ENCODE measurements at places on chromosomes 16 and 17. TPM values are rescaled to one million over a fixed set of nuclear protein-coding genes. Genes with fewer than 3 reads are reported as not detected.
A peak's percentile ranks its signal among the peaks of the same experiment; 100 is the strongest.

GRCh38 chr16:87160234-87160636 lies 157.0 kb downstream of the C16orf95 start:
- no peak overlapping the region for H3K4me3 ChIP-seq
- no peaks in the 10 kb centered on the region for H3K4me1 ChIP-seq
- no peaks in the 10 kb centered on the region for H3K27me3 ChIP-seq
- H3K27ac ChIP-seq: no peak overlapping the region

DNA sequence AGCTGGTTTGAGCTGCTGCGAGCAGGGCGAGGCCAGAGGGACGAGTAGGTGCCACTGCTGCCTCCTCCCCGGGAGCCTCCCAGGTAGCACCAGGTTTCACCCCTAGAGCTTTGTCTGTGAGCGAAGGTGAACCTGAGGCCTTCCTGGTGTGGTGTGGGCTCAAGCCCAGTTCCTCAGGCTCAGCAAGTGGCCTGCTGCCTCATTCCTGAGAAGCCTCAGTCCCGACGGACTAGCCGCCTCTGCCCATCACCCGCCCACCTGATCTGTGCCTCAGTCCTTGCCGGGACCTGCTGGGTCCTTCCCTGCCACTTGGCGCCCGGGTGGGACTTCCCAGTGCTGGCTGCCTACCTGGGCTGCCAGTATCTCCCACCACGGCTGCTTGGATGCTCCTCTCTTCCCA lies 1.7 kb downstream of the NLRC3 start:
- H3K4me1 ChIP-seq: no peaks in the 10 kb centered on the region
- no peak overlapping the region for H3K27ac ChIP-seq
- H3K4me3 ChIP-seq: no peak overlapping the region
- DNase-seq: no peak
- H3K27me3 ChIP-seq: no peaks in the 10 kb centered on the region

DNA sequence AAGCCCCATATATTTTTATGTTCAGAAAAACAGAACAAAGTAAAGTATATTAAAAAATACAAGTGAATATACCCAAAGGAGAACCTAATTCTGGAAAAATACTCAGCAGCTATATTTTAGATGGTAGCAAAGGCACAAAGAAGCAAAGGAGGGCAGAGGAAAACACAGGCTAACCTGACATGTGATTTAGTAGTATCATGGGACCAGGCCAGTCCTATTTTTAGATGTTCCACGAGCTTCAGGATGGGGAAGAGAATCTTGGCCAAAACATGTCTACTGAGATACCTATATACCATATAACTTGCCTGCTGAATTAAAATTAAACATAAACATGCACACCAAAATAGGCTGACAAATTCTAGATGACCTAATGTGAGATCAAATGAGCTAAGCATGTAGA lies 32.9 kb downstream of the SMYD4 start:
- peaks cover 15% of the 10 kb centered on the region for H3K4me1 ChIP-seq
- H3K36me3 ChIP-seq: no peaks in the 10 kb centered on the region
- H3K27me3 ChIP-seq: no peaks in the 10 kb centered on the region
- peak overlapping the region; percentile 90 for H3K27ac ChIP-seq

- no peaks in the 10 kb centered on the region for H3K4me1 ChIP-seq
- no peaks in the 10 kb centered on the region for H3K36me3 ChIP-seq
- no peak overlapping the region for H3K27ac ChIP-seq
- H3K4me3 ChIP-seq: no peak overlapping the region
- no peak for DNase-seq
Measured at GRCh38 chr16:57897053-57897784, 73.7 kb downstream of the CNGB1 start.

DNA sequence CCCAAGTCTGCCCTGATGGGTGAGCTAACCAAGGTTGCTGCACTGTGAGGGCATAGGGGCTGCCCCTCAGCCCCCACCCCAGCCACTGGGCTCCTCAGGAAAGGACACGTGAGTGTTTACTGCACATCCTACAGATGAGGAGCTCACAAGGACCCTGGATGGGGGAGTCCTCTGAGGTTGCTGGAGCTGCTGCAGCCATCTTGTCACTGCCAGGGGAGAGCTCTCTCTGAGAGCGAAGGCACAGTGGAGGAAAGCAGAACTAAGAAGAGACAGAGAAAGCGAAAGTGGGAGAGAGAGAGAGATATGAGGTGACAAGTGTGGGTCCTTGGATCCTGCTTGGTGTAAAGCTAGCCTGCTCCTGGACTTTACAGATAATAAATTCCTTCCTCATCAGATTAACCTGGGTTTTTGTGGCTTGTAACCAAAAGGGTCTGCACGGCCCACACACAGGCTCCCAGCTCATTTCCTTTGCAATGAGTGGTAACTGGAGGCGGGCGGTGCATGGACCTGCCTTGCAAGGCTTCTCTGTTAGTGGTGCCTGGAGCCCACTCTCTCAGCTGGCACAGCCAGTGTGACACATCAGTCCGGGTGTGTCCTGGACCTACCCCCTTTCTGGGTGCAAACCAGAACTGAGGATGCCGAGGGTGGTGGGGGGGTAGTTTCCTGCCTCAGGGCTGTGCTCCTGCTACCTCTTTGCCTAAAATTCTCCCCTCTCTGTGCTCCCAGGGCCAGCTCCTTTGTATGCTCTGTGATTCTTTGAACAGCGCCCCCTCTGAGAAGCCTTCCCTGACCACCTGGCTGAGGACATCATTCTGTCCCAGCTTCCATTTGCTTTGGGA lies 14.2 kb downstream of the SNX20 start:
- H3K36me3 ChIP-seq: no peaks in the 10 kb centered on the region
- DNase-seq: no peak
- H3K4me1 ChIP-seq: peaks cover 12% of the 10 kb centered on the region
- no peak overlapping the region for H3K27ac ChIP-seq
- no peak overlapping the region for H3K4me3 ChIP-seq
- no peaks in the 10 kb centered on the region for H3K27me3 ChIP-seq

Gene RAC3
- 2.6 TPM for total RNA-seq

DNA sequence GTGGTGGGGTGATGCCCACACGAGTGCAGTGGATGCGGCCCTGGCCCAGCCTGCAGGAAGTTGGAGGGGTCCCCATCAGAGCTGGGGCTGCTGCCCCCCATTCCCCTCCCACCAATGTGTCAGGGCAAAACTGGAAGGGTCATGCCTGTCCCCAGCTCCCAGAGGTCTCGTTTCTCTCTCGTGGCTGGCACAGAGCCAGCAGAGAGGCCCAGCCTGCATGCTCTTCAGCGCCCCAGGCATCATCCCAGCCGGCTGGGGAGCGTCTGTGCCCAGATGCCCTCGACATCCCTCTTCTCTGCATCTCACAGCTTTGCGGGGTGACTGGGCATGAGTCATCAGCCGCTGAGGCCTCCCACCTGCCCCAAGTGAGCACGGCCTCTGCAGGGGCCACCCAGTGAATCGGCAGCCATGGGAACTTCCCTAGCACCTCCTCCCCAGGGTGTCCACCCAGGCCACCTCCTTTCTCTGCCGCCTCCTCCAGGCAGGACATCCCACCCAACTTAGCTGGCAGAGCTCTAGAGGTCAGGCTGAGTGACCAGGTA lies 9.8 kb upstream of the CSNK1D start:
- peaks cover 11% of the 10 kb centered on the region for H3K4me1 ChIP-seq
- DNase-seq: no peak
- no peaks in the 10 kb centered on the region for H3K27me3 ChIP-seq
- H3K36me3 ChIP-seq: no peaks in the 10 kb centered on the region
- H3K4me3 ChIP-seq: no peak overlapping the region

DNA sequence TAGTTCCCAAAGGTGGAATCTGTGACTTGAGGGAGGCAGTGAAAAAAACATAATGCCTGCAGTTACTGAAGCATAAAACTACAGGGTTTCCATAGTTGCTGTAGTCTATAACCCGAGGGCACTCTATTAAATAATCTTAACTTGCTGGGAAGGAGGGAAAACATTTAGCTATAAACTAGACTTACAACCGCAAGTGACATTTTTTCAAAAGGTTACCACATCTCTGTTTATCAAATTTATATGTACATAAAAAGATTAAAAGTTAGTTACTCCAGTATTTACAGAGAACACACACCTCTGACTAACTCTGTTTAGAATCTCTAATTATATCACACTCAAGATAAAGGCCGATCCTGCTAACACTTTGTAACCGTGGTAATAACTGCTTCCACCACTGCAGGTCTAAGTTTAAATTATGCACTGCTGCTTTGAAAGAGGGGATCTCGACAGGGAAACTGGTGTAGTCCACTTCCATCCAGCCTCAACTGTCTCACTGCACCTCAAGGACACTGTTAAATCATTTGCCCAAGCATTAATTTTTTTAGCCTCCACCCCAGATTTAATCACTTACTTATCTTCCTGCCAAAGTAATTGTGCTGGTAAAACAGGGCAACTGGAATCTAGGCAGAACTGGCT lies 14.6 kb downstream of the KCNJ16 start:
- no peak for DNase-seq
- H3K4me1 ChIP-seq: no peaks in the 10 kb centered on the region
- H3K27ac ChIP-seq: no peak overlapping the region
- no peaks in the 10 kb centered on the region for H3K36me3 ChIP-seq

GRCh38 chr17:28599311-28600184 lies 723 bp upstream of the SPAG5 start:
- peak; percentile 73 for DNase-seq
- H3K36me3 ChIP-seq: no peaks in the 10 kb centered on the region
- H3K4me1 ChIP-seq: no peaks in the 10 kb centered on the region
- H3K4me3 ChIP-seq: peak overlapping the region; percentile 48
- no peaks in the 10 kb centered on the region for H3K27me3 ChIP-seq

Gene KRT40
- total RNA-seq: not detected

DNA sequence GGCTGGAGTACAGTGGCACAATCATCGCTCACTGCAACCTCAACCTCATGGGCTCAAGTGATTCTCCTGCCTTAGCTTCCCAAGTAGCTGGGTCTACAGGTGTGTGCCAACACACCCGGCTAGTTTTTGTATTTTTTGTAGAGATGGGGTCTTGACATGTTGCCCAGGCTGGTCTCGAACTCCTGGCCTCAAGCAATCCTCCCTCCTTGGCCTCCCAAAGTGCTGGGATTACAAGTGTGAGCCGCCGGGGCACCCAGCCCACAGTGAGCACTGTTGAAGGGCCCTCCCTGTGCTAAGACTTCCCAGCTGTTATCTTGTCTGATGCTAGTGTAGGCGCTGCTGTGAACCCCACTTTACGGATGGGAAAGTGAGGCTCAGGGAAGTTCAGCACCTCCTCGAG lies 8.0 kb downstream of the CASKIN1 start:
- H3K36me3 ChIP-seq: no peaks in the 10 kb centered on the region
- H3K27me3 ChIP-seq: no peaks in the 10 kb centered on the region
- no peaks in the 10 kb centered on the region for H3K4me1 ChIP-seq
- no peak overlapping the region for H3K27ac ChIP-seq
- DNase-seq: no peak
- no peak overlapping the region for H3K4me3 ChIP-seq

Gene TBC1D3I
- not detected for total RNA-seq

DNA sequence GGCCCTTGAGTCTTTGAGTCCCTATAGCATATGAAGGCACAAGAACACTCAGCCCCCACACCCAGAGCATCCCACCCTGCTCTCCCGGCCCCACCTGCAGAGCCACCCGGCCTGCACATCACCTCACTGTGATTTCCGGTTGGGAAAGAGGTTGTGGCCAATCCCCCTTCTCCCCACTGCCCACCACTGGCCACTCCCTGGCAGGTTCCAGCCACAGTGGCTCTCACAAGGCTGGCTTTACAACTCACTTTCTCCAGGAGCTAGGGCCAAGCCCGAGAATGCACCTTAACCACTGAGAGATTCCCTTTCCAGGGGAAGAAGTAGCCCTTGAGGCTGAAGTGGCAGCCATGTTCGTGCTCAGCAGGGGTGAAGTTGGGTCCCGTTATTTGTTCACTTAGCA lies 123.9 kb downstream of the C16orf78 start:
- H3K4me3 ChIP-seq: no peak overlapping the region
- no peaks in the 10 kb centered on the region for H3K36me3 ChIP-seq
- peaks cover 2% of the 10 kb centered on the region for H3K4me1 ChIP-seq
- H3K27ac ChIP-seq: no peak overlapping the region
- no peaks in the 10 kb centered on the region for H3K27me3 ChIP-seq

Gene SLC47A2
- total RNA-seq: not detected

DNA sequence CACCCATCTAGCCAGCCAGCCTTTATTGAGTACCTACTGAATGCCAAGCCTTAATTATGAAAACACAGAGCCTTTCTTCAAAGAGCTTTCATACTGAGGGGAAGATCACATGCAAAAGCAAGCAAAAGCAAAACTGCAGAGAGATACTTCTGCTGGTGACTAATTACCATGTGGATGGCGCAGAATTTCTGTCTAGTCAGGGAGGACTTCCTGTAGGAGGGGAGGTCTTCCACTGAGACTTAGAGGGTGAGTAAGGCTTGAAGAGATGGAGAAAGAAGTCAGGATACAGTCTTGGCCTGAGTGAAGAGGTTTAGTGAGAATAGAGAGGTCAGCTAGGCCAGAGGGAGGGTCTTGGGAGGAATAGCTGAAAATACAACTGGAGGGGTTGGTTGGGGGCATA lies 53.9 kb upstream of the CCL2 start:
- H3K4me1 ChIP-seq: no peaks in the 10 kb centered on the region
- H3K4me3 ChIP-seq: no peak overlapping the region
- H3K36me3 ChIP-seq: no peaks in the 10 kb centered on the region
- H3K27ac ChIP-seq: no peak overlapping the region

- no peak for DNase-seq
- no peaks in the 10 kb centered on the region for H3K27me3 ChIP-seq
- no peaks in the 10 kb centered on the region for H3K4me1 ChIP-seq
- peak overlapping the region; percentile 81 for H3K27ac ChIP-seq
Measured at GRCh38 chr17:39196808-39197291, 619 bp downstream of the CACNB1 start.

GRCh38 chr16:2027024-2028010 lies 615 bp downstream of the NHERF2 start:
- DNase-seq: no peak
- peaks cover 11% of the 10 kb centered on the region for H3K36me3 ChIP-seq
- no peaks in the 10 kb centered on the region for H3K4me1 ChIP-seq
- H3K27me3 ChIP-seq: no peaks in the 10 kb centered on the region
- peak overlapping the region; percentile 79 for H3K27ac ChIP-seq

Gene SCNN1B
- 0.16 TPM for total RNA-seq

Gene OR3A2
- total RNA-seq: not detected

DNA sequence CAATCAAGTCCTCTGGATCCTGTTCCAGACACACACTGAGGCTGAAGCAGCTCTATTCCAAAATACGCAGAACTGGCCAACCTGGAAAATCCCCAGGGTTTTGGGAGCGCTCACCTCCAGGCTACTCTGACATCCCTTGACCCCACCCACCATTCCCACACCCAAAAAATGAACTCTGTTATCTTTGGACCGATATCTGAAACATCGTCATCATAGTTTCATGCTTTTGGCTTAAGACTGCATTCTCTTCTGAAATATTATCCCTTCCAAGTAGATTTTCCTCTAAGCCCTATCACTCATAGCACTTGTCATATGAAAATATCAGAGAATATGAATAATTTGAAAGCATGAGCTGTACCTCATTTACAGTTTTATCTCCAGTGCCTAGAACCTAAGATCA lies 34.7 kb downstream of the VAT1L start:
- no peaks in the 10 kb centered on the region for H3K27me3 ChIP-seq
- no peaks in the 10 kb centered on the region for H3K4me1 ChIP-seq
- no peak overlapping the region for H3K27ac ChIP-seq

DNA sequence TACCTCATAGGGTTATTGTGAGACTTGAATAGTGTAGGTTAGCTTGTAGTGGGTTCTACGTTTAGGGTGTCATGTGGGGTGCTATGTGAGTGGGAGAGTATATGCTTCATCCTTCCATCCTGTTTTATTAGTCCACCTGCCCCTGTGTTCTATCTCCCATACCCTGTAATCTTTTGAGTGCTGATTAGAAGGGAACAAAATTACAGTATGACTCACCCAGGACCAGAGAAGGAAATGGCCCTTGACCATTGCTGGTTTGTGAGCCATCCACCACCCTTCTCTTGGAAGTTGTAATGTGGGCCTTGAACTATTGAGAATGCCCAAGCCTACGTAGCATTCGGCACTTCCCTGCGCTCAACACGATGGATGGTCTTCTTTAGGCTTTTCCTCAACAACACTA lies 17.1 kb downstream of the SAP30BP start:
- no peak for DNase-seq
- H3K27ac ChIP-seq: peak overlapping the region; percentile 57
- no peaks in the 10 kb centered on the region for H3K4me1 ChIP-seq
- no peak overlapping the region for H3K4me3 ChIP-seq
